ENCODE measurements at places on chromosomes 5 and 9.

- DNase-seq = no peak
Measured at GRCh38 chr9:6501526-6502210, 88.7 kb downstream of the UHRF2 start.

DNA sequence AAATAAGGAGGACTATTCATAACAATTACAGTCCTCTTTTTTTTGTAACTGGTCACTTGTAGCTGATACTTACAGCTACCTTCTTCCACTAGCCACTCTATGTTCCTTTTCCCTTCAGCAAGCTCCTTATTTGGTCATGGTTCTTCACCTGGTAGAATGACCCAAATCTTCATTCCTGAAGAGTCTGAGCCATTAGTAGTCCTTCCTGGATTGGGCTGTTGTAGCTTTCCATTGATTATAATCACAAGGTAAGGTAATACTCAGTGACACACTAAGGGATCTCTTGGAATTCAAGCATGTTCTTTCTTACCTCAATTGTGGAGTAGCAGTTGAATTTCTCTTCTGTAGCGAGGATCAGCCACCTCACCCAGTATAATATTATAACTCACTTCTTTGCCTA, 25.5 kb upstream of the ITGA2 start:
- no peak for DNase-seq

- no peak for DNase-seq
Measured at GRCh38 chr9:121860213-121860612, 208.8 kb downstream of the DAB2IP start.

DNA sequence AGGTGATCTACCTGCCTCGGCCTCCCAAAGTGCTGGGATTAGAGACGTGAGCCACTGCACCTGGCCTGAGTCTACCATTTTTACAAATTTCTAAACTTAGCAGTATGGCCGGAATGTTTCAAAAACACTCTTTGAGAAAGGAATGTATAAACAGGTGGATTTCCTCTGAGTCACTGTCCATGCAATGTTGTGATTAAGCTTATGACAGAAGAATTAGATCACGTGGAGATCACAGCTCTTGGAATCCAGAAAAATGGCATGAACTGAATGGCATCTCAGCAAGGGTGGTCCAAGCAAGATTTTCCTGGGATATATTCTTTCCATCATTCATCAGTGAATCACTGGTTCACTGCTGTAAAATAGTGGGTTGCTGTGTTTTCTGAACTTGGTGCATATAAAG, 865.0 kb downstream of the PTPRD start:
- no peak for DNase-seq

GRCh38 chr5:952597-953271, 55.9 kb upstream of the NKD2 start:
- peak; percentile 24 for DNase-seq

GRCh38 chr5:129228577-129228976, 134.0 kb downstream of the ISOC1 start:
- no peak for DNase-seq

DNA sequence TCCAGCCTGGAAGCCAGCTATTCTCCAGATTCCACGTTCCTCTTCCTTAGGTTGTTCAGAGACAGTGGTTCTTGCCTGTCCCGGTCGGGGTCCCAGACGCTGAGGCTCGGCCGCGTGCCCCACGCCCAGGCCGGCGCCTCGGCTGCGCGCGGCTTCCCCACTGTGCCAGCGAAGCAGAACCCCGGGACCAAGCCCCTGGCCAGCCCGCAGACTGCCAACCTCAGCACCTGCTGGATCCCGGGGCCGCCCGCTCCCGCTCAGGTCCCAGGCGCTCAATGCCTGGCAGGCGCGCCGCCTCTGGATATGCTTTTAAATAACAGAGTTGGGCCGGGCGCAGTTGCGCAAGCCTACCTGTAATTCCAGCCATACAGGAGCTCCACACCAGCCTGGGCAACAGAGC, 195.5 kb downstream of the MAN2A1 start:
- DNase-seq = no peak

- peak; percentile 69 for DNase-seq
Measured at GRCh38 chr9:118522093-118523028, 818.2 kb downstream of the TLR4 start.

- no peak for DNase-seq
Measured at GRCh38 chr5:30103052-30103451, 1090.4 kb upstream of the CDH6 start.

GRCh38 chr5:14405706-14406553, 175.7 kb upstream of the OTULINL start:
- DNase-seq = no peak

- no peak for DNase-seq
Measured at GRCh38 chr9:137490532-137491186, 31.5 kb upstream of the NSMF start.

GRCh38 chr5:150208187-150209098, 18.6 kb downstream of the SLC6A7 start:
- no peak for DNase-seq

- DNase-seq = no peak
Measured at GRCh38 chr5:159182691-159183090, 26.7 kb downstream of the RNF145 start.

DNA sequence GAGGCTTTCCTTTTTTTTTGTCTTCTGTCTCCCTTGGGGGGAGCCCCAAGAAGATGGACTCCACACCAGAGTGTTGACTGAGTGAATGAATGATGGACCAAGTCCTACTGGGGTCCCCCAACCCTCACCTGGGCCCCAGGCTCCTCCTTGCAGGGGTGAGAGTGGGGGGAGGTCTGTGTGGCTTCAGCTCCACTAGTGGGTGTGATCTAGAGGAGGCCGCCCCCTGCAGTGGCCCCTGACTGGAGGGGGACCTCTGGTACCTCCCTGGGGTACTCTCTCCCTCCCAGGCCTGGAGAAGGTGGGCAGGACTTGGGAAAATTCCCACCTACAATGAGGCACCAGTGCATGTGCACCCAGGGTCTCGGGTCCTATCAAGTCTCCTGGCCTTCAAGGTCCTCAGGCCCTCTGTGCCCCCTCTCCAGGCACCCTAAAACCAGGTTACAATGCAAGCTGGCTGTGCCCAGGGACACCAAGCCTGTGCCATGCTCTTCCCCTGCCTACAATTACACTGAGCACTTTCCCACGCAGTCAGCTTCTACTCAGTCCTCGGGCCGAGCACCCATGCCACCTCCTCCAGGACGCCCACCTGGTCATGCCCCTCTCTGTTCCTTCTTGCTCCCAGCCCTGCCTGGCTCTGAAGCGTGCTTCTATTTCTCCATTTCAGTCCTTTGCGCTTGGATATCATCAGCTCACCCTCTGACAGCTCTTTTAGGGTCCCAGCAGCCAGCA, 117.2 kb upstream of the PHYKPL start:
- no peak for DNase-seq

GRCh38 chr5:62395210-62395950, 8.3 kb downstream of the DIMT1 start:
- DNase-seq = no peak

DNA sequence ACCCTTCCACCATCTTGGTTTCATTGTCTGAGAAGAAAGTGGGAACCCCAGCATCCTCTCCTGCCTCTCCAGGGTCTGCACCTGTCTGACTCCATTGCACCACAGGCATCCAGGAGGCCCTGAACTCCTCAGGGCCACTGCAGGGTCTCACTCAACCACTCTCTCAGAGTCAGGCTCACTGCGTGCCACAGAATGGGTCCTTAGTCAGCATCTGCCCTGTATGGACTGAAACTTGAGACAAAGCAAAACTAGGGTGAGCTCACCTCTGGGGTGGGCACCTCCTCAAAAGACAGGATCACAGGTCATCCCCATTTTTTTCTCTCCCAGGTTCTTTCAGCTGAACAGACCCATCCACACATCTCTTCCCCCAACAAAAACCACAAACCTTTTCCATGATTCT, 59.2 kb upstream of the CPEB4 start:
- DNase-seq = no peak

DNA sequence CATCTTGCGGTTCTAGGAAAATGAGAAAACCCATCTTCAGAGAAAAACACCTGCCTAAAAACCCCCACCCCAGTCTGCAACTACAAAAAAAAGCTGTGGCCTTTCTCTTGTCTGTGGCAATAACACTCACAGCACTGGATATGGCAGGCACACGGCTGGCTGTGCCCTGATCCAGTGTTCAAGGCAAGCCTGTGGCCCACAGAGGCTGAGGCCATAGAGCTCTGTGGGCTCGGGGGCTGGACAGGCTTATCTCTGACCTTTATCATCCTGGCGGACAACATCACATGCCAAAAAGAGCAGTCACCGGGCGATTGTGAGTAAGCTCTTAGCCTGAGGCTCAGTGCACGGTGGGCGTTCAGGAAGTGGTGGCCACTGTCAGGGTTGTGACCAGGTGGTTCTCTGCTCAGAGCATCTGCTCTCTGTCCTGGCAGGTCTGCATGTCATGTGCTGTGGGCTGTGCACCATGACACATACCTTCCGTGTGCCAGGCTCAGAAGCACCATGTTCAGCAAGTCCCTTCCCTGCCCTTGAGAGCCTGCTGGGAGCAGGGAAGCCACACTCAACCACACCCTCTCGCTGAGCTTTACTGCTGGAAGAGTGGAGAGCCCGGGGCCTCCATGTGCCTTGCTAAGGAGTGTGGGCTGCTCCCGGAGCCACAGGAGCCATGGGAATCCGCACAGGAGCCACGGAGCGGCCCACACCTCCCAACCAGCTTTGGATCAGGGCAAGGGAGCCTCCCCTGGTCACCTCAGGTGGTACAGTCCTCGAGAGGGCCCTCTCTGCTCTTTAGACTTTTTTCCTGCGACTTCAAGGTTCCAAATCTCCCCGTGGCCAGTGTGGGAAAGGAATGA, 34.6 kb upstream of the WDR38 start:
- no peak for DNase-seq

- DNase-seq = no peak
Measured at GRCh38 chr9:5352637-5353248, 13.1 kb upstream of the RLN1 start.

DNA sequence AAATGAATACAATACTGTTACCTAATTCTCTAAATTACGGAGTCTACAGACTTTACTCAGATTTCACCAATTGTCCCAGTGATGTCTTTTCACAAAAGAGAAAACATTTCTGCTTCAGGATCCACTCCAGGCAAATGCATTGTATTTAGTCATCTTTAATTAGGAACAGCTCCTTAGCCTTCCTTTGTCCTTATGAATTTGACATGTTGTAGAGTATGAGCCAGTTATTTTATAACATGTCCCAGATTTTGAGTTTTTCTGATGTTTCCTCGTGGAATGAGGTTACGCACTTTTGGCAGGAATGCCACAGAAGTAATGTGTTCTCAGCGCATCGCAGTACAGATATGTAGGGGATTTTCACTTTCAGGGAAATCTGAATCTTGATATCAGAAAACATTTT, 10.5 kb downstream of the HABP4 start:
- no peak for DNase-seq

GRCh38 chr9:68887232-68887631, 126.7 kb downstream of the PRKACG start:
- no peak for DNase-seq

DNA sequence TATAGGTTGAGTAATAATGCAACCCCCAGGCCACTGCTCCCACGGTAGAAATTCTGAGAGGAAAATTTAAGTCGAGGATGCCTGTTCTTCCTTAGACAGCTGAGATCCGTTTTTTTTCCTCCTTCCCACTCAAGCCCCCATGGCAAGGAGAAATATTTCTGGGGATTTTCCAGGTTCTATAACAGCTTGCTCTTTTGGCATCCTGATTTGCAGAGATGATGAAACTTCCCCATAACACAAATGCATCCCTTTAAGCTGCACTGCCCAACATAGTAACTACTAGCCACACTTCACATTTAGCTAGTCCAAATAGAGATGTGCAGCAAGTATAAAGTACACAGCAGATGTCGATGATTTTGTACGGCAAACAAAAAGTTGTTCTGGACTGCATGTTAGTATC, 32.5 kb upstream of the GNA14 start:
- no peak for DNase-seq

DNA sequence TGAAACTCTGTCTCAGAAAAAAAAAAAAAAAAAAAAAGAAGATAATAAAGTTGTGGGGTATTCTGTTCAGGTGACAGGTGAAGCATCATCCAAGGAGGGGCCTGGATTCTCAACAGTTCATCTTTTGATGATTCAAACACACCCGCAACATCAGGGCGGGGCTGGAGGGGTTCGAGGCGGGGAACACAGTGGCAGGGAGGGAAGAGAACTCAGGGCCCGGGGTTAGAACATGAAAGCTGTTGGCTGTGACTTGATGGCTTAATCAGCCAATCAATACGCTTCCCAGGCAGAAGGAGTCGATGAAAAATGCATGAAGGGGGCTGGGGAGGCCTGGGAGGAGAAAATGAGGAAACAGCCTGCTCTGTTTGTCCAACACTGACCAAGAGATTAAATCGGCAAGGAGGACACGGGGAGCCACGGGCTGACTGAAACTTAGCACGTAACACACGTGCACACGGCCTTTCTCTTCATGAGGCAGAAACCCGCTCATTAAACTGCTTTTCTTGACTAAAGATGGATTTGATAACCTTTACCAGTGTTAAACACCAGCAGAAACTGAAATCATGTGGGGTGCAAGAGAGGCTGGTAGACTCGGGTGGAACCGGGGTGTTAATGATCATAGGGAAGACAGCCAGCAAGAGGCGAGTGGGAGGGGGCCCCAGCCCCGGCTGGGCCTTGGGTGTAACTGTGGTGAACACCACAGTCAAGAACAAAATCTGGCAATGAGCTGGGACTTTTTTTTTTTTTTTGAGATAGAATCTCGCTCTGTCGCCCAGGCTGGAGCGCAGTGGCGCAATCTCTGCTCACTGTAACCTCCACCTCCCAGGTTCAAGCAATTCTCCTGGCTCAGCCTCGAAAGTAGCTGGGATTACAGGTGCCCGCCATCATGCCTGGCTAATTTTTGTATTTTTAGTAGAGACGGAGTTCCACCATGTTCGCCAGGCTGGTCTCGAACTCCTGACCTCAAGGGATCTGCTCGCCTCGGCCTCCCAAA, 105.7 kb upstream of the RAPGEF1 start:
- DNase-seq = no peak

- no peak for DNase-seq
Measured at GRCh38 chr5:7855611-7856010, 4.7 kb upstream of the CFAP90 start.

DNA sequence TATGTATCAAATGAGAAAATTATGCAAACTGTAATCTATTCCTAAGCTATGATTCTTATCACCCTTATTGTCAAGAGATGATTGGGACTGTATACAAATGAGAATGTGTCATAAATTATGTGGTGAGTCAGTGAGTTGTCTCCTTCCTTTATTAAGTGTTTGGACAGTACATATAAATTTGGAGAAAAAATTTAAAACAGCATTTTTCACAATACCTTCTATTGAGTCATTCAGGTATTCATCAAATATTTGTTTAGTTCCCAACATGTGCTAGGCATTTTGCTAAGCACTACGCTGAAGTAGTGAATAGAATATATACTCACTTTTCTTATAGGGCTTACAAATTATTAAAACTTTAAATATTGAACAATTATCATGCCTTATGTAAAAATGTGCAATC, 36.3 kb upstream of the PTPRD start:
- no peak for DNase-seq

- no peak for DNase-seq
Measured at GRCh38 chr5:60727033-60727679, 27.2 kb upstream of the DEPDC1B start.

- no peak for DNase-seq
Measured at GRCh38 chr5:168357876-168358275, 66.4 kb downstream of the WWC1 start.
